ENCODE measurements at places on chromosomes 6 and 20.

- no peak for DNase-seq
- no peaks in the 10 kb centered on the region for H3K27me3 ChIP-seq
- H3K4me3 ChIP-seq, result peak overlapping the region; percentile 65
- H3K36me3 ChIP-seq, result no peaks in the 10 kb centered on the region
Observed at GRCh38 chr6:47308198-47308517, 1.5 kb downstream of the TNFRSF21 start.

GRCh38 chr6:147563472-147563871 lies 55.0 kb downstream of the SAMD5 start:
- no peak overlapping the region for H3K4me3 ChIP-seq
- H3K36me3 ChIP-seq, result no peaks in the 10 kb centered on the region
- no peak overlapping the region for H3K27ac ChIP-seq
- DNase-seq, result no peak
- H3K4me1 ChIP-seq, result no peaks in the 10 kb centered on the region

- H3K4me3 ChIP-seq, result no peak overlapping the region
- no peaks in the 10 kb centered on the region for H3K27me3 ChIP-seq
- H3K4me1 ChIP-seq, result peaks cover 11% of the 10 kb centered on the region
- H3K27ac ChIP-seq, result no peak overlapping the region
Observed at GRCh38 chr6:168089186-168090063, 10.4 kb upstream of the FRMD1 start.

DNA sequence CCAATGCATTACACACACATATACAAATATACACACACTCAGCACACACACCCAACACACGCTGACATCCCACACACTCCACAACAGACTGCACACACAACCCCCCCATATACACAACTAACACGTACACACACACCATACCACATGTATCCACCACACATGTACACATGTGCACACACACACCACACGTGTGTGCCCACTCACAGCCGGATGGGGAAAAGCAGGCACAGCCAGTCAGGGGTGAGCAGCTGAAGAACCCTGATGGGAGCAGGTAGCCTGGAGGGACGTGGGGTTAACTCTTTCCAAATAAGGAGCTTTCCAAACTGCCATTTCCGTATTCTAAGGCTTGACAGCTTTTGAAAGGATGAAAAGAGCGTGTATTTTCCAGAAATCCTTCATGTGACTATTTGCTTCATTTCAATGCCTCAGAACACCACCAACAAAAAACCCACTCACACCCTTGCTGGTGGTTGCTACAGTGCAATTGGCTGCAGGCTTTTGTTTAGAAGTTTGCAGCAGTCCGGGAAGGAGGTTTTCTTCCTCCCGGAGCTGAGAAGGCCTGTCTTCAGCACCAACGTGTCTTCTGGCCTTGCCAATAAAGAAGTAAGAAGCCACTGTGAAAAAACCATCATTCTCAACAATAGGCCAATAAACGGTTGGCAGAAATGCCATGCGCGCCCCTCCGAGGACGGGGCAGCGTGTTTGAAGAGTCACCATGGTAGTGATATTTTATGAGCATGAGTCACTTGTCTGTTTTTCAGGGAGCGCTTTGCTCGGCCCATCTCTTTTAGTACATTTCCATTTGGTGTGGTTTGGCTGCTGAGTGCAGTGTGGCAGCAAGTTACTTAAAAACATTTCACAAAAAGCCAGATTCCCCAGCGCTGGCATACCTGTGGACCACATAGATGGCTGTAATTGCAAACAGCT lies 131.3 kb upstream of the GMDS start:
- H3K27me3 ChIP-seq, result no peaks in the 10 kb centered on the region
- no peaks in the 10 kb centered on the region for H3K36me3 ChIP-seq
- H3K27ac ChIP-seq, result peak overlapping the region; percentile 58
- peak overlapping the region; percentile 19 for H3K4me3 ChIP-seq
- H3K4me1 ChIP-seq, result peaks cover 5% of the 10 kb centered on the region
- DNase-seq, result peak; percentile 73

GRCh38 chr6:24926192-24926591 lies 9.6 kb downstream of the RIPOR2 start:
- H3K4me3 ChIP-seq, result no peak overlapping the region
- no peaks in the 10 kb centered on the region for H3K27me3 ChIP-seq
- peaks cover 7% of the 10 kb centered on the region for H3K4me1 ChIP-seq
- no peak overlapping the region for H3K27ac ChIP-seq

DNA sequence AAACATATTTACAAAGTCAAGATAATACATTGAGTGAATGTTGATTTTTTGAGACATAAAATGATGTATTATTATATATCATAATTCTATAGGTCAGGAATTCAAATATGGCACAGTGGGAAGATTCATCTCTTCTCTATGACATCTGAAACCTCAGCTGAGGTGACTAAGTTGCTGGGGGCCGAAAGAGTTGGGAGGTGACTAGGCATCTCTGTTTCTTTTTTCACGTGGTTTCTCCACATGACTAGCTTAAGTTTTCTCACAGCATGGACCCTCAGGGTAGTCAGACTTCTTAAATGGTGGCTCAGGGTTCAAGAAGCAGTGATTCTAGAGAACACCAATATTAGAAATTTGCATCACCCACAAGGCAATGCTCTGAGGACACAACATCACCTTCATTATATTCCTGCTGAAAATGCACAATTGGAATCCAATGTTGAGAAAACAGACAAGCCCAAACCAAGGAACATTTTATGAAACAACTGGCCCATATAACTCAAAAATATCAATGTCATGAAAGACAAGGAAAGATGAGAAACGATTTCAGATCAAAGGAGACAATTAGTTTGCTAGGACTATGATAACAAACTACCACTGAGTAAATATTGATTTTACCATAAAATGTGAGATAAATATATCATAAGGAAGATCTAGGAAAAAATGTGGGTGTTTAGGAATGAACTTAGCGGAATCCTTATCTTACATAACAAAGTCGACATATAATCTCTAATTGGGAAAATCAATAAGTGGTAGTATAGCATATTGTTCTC lies 273.3 kb upstream of the IRAK1BP1 start:
- H3K4me1 ChIP-seq, result no peaks in the 10 kb centered on the region
- no peaks in the 10 kb centered on the region for H3K27me3 ChIP-seq
- no peak overlapping the region for H3K27ac ChIP-seq
- H3K4me3 ChIP-seq, result no peak overlapping the region

DNA sequence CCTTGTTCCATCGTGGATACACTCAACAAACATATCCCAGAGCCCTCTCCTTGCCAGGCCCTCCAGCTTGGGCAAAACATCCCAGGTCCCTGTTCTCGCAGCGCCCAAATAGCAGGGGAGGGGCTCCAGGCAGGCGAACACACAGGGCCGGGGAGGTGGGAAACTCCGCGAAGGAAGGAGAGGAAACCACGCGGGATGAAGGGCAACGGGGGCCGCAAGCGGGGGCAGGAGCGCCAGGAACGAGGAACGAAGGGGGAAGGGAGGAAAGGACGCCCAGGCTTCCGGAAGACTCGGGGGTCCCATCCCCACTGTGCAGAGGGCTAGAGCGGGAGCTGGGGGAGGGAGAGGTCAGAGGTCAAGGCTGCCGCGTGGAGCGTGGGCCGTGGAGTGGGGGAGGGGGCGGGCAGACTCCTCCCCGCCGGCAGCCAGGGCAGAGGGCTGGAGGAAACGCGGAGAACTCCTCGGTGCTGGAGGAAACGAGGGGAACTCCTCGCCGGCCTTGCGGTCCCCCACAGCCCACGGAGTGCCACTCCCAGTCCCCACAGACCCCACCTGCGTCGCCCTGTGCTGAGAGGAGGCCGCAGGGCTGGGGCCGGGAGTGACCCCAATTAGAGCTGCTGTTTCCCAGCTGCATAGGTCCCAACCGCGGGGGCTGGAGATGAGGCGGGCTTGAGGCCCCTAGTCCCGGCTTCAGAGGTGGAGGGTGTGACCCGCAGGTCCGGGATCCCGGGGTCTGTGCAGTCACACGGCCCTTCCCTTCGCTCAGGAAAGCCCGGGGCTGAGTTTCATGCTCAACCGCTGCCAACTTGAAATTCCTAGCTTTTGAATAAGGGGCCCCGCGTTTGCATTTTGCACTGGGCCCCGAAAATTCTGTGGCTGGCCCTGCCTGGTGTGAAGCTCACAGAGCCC lies 1.2 kb upstream of the RBM38 start:
- H3K4me1 ChIP-seq, result peaks cover 47% of the 10 kb centered on the region
- peak overlapping the region; percentile 71 for H3K27ac ChIP-seq
- H3K27me3 ChIP-seq, result no peaks in the 10 kb centered on the region
- H3K36me3 ChIP-seq, result no peaks in the 10 kb centered on the region
- peak overlapping the region; percentile 54 for H3K4me3 ChIP-seq

DNA sequence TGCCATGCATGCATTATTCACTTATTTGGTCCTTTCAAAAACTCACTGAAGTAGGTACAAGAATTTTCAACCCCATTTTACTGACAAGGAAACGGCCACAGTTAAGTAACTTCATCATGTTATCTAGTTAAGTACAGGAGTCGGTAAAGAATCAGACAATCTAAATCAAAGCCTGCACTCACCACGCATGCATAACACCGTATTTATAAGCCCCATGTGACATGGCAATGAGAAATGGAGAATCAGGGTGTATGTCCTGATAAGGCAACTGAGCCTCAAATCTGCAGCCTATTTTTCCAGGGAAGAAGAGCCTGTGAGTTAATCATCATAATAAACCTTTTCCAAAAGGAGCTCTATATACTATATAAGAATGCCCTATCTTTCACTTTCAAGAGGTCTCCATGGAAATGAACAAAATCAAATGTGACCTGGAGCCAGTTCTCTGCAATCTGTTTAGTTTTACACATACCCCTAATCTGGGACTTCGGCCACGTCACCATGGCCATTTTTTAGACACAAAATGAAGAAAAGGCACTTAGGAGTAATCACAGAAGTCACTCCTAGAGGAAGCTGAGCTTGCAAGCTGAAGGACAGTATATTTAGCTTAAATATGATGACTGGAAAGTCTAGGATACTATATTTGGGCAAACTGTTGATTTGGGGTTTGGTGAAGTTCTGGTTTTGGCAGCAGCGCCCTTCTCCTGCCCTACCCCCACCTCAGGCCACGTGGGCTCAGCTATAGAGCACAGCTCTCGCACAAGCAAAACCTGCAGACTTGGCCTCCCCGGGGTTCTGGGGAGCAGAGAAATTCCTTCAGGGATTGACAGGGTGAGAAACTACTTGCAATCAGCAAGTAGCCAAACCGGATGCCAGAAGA lies 19.2 kb downstream of the TRAM2 start:
- no peak overlapping the region for H3K4me3 ChIP-seq
- peaks cover 57% of the 10 kb centered on the region for H3K4me1 ChIP-seq
- H3K27ac ChIP-seq, result peak overlapping the region; percentile 67
- peak; percentile 59 for DNase-seq
- H3K27me3 ChIP-seq, result no peaks in the 10 kb centered on the region

GRCh38 chr20:37144856-37145404 lies 34.2 kb upstream of the RPN2 start:
- no peaks in the 10 kb centered on the region for H3K27me3 ChIP-seq
- H3K36me3 ChIP-seq, result no peaks in the 10 kb centered on the region
- no peaks in the 10 kb centered on the region for H3K4me1 ChIP-seq
- H3K27ac ChIP-seq, result no peak overlapping the region

- H3K4me3 ChIP-seq, result no peak overlapping the region
- DNase-seq, result no peak
- no peaks in the 10 kb centered on the region for H3K27me3 ChIP-seq
Observed at GRCh38 chr20:23782366-23782983, 31.7 kb upstream of the CST1 start.

GRCh38 chr6:116012471-116012949 lies 48.2 kb downstream of the FRK start:
- H3K36me3 ChIP-seq, result no peaks in the 10 kb centered on the region
- no peaks in the 10 kb centered on the region for H3K27me3 ChIP-seq
- no peak overlapping the region for H3K27ac ChIP-seq

DNA sequence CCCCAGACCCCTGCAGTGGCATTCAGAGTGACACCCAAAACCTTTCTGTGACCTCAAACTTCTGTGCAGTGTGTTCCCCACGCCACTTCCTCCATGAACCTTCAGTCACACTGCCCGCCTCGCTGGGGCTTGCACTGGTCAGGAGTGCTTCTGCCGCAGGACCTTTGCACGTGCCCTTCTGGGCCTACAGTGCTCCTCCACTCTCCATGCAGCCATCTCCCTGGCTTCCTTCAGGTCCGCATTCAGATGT lies 27.1 kb downstream of the SYNJ2 start:
- peak; percentile 63 for DNase-seq
- H3K27ac ChIP-seq, result no peak overlapping the region
- H3K4me3 ChIP-seq, result no peak overlapping the region
- no peaks in the 10 kb centered on the region for H3K36me3 ChIP-seq

DNA sequence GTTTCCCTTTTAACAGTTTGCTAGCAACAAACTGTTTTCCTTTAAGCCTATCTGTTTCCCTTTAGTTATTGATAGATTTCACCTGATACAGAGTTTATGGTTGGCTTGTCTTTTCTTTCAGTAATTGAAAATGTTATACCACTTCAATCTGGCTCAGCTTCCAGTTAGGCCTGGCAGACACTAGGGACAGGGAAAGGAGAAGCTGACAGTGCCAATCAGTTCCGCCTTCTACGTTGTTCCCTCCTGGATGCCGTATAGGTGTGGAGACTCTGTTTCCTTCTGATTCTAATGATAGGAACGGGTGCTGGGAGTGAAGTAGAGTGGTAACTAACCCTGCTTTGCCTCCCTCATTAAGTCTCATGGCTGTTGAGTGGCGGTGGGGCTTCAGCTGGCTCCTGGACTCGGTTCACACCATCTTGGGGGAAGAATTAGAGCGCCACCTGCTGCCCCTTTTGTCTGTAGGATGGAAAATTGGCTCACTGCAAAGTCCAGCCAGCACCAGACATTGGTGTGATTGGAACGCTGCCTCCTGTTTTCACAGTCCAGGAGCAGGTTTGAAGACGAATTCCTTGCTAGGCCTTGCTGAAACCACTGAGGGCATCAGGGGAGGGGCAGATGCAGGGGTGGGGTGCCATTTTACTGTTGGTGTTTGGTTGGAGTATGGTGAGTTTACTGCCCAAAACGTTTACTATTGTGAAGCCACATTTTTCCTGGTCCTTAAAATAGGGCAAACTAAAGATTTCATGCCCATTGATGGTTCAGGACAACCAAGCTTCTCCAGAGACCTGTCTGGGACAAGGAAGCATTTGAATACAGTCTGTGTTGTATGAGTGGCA lies 1729.5 kb downstream of the GRIK2 start:
- no peaks in the 10 kb centered on the region for H3K4me1 ChIP-seq
- no peaks in the 10 kb centered on the region for H3K36me3 ChIP-seq
- H3K27me3 ChIP-seq, result no peaks in the 10 kb centered on the region
- DNase-seq, result peak; percentile 64

GRCh38 chr6:44255105-44255808 lies 2.1 kb downstream of the SLC35B2 start:
- H3K4me3 ChIP-seq, result no peak overlapping the region
- no peaks in the 10 kb centered on the region for H3K27me3 ChIP-seq
- peaks cover 25% of the 10 kb centered on the region for H3K4me1 ChIP-seq
- no peak for DNase-seq
- no peak overlapping the region for H3K27ac ChIP-seq
- peaks cover 57% of the 10 kb centered on the region for H3K36me3 ChIP-seq

- H3K4me3 ChIP-seq, result peak overlapping the region; percentile 85
- peak overlapping the region; percentile 91 for H3K27ac ChIP-seq
- DNase-seq, result peak; percentile 79
- no peaks in the 10 kb centered on the region for H3K36me3 ChIP-seq
Observed at GRCh38 chr20:34824806-34825529, 483 bp downstream of the NCOA6 start.

- no peaks in the 10 kb centered on the region for H3K36me3 ChIP-seq
- H3K27me3 ChIP-seq, result no peaks in the 10 kb centered on the region
- H3K27ac ChIP-seq, result no peak overlapping the region
- no peaks in the 10 kb centered on the region for H3K4me1 ChIP-seq
- DNase-seq, result no peak
- H3K4me3 ChIP-seq, result no peak overlapping the region
Observed at GRCh38 chr6:132790450-132790849, 8.0 kb downstream of the SLC18B1 start.

GRCh38 chr6:136232701-136233100 lies 17.4 kb downstream of the MTFR2 start:
- DNase-seq, result no peak
- no peaks in the 10 kb centered on the region for H3K27me3 ChIP-seq
- no peak overlapping the region for H3K27ac ChIP-seq
- H3K4me3 ChIP-seq, result no peak overlapping the region
- no peaks in the 10 kb centered on the region for H3K36me3 ChIP-seq
- H3K4me1 ChIP-seq, result no peaks in the 10 kb centered on the region
